ENCODE measurements at places on chromosomes 4 and X.

DNA sequence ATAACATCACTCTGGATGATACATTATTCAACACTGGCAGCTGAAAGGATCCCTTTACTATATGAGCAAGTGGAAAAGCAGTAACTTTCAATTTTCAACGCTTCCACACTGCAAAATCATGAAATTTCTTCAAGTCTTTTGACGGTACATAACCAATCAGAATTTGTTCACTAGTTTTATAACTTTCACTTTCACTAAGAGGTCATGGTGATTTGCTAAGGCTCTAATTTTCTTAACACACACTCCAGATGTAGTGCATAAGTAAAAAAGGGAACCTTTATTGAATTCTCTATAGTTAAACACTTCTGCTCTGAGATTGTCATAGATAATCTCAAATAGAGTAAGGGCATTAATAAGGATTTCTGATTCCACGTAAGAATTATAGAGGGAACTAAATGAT lies 4.1 kb downstream of the ARMCX2 start:
- no peak for DNase-seq

GRCh38 chr4:150181536-150181935 lies 103.3 kb downstream of the DCLK2 start:
- DNase-seq = no peak

DNA sequence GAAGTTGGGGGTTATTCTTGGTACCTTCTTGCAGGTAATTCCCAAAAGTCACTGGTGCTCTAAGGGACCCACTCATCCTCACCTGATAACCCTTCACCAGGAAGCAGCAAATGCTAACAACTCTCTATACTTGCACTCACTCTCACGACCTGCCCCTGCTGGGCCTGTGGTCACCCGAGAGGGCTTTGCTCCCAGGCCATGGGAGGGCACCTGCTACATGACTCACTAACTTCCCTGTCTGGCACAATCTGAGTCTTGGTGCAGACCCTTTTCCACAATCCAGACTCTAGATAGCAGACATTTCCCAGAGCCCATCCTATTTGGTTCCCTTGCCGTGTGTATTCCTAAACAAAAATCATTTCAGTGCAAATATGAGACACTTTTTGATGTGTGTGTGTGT lies 403.8 kb upstream of the FAT1 start:
- no peak for DNase-seq

DNA sequence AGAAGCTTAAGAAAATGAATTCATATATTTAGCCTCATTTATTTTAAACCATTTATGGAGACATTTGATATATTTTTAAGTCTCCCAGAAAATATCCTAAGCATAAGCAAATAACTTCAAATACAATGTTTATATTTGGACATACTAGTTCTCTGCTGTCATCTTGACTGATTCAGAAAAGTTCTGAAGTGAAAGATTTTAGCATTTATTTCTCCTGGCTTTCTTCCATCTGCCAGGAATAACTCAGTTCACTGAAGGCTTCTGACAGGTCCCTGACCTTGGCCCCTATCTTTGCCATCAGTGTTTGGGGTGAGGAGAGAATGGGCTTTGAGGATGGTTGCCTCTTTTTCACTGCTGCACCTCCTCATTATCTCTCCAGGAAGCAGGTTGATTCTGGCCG lies 115.7 kb downstream of the SLIT2 start:
- no peak for DNase-seq

DNA sequence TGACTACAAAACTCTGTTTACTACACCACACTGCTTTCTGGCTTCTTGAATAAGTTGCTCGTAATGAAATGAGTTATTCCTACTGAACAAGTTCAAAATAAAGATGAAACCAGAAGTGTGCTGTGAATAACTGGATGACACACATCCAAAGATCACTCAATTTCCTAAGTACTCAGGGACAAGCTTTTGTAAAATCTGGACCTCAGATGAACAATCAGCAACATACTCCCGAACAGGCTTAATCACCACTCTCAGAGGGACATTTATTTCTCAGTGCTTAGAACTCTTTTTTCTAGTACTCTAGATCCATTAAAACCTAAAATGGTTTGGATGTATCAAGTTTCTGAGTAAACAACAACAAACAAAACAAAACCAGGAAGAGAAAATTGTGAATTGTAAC lies 61.5 kb upstream of the EXOC1L start:
- DNase-seq = no peak

DNA sequence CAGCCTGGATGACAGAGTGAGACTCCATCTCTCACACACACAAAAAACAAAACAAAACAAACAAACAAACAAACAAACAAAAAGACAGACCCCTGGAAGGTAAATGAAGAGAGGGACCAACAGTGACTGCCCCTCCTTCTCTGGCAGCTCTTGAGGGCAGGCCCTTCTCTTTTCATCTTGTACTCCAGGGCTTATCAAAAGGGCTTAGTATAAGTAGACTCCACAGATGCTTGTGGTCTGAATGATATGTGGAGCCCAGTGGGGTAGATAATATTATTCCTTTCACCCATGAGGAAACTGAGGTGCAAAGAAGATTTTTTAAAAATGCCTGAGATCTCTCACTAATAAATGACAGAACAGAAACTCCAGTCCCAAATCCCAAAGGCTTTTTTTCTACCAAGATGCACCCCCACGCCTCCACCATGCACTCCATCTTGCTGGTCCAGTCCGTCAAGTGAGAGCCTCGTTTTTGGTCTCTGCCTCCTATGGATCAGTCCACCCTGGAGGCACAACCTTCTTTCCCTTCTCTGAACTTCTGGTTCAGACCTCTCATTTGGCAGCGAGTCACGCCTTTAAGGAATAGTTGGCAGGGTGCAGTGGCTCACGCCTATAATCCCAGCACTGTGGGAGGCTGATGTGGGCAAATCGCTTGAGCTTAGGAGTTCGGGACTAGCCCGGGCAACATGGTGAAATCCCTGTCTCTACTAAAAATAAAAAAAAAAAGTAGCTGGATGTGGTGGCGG lies 17.0 kb upstream of the CHRNA9 start:
- DNase-seq = no peak

- no peak for DNase-seq
Measured at GRCh38 chrX:132967049-132967448, 8.6 kb upstream of the HS6ST2 start.

- no peak for DNase-seq
Measured at GRCh38 chrX:20362268-20363267, 95.9 kb upstream of the RPS6KA3 start.

- no peak for DNase-seq
Measured at GRCh38 chr4:175297965-175298565, 379.9 kb downstream of the ADAM29 start.

DNA sequence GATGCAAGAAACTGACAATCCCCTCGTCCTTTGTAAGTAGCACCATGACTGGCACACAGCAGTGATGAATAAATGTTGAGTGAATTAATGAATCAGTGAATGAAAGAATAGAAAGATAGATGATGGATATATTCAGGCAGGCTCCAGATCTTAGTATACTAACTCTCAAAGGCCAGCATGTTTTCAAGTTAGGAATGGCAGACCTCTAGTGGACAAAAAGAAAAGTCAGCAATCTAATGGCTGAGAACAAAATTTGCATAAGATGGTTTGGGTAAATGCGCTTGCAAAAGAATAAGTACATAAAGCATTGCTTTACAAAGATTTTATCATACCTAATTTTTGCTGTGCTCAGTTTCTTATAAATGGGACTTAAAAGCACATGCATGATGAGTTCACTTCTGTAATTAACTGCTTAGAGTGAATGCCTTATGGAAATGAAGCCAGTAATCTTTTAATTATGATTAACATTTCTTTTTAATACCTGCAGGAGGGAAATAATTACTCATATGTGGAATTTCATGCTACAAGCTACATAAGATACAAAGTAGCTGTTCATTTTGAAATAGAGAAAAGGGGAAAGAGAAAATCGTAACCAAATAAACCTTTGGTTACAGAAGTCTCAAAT lies 126.9 kb upstream of the GPRIN3 start:
- DNase-seq = no peak

DNA sequence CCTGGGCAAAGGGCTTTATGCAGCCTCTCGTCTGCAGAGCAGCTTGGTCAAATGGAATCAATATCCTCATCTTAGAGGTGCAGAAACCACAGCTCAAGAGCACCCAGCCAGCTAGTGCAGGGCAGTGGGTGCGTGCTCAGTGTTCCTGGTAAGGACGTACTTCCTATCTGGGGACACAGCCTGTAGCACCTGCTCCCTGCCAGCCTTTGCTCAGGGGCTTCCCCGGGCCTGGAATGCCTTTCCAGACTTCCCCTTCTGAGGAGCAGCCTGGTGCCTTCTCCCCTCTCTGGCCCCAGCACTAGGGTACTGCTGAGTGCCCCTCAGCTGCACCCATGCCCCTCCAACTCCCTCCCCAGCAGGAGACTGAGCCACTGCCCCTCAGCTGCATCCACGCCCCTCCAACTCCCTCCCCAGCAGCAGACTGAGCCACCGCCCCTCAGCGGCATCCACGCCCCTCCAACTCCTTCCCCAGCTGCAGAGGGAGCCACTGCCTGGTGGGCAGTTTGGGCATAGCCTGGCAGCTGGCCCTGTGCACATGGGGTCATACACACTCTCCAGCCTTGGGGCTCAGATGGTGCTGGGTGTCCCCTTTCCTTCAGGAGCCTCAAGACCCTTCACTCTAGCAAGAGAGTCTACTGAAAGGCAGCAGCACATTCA lies 42.2 kb upstream of the AFAP1 start:
- no peak for DNase-seq

DNA sequence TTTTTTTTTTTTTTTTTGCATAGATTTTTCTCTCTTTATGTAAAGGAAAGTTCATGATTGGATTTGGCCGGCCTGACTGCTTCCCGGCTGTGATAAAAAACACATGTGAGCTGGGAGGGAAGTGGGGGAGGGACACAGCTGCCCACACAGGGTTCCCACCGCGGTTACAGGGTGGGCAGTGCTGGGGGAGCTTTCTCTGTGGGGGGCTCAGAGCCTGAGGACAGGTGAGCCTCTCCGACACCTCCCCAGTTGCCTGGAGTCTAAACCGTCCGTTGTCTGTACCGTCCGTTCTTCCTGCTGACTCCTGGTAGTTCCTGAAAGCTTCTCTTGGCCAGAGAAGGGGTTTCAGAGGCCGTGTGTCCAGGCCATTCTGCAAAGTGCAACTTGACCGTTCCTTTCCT lies 21.8 kb downstream of the SHOX start:
- DNase-seq = no peak

- no peak for DNase-seq
Measured at GRCh38 chr4:149135062-149135461, 680.6 kb downstream of the IQCM start.

- DNase-seq = no peak
Measured at GRCh38 chr4:153514001-153514526, 47.9 kb downstream of the TMEM131L start.

- DNase-seq = no peak
Measured at GRCh38 chr4:74190332-74190731, 32.4 kb downstream of the MTHFD2L start.

DNA sequence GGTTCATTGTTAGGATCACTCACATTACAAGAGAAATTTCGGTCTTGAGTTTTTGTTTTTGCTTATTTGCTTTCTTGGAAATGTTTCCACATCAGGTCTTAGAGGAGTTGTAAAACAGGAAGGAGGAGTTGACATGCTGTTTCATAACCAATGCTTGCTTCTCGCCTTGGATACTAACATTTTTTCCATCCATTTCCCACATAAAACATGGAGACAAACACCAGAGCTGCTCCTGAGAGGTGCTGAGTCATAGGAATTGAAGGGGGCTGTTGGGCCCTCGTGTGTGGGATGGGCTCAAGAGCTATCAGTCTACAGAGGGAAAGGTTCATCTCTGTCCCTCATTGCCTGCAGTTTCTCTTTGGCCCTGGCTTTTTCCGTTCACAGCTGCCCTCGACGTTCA lies 29.9 kb downstream of the TBL1X start:
- no peak for DNase-seq

GRCh38 chr4:54165438-54165837 lies 63.7 kb upstream of the PDGFRA start:
- DNase-seq = no peak

GRCh38 chr4:16745009-16745635 lies 153.3 kb downstream of the LDB2 start:
- DNase-seq = no peak

- DNase-seq = no peak
Measured at GRCh38 chrX:121569609-121570008, 522.2 kb downstream of the GLUD2 start.

DNA sequence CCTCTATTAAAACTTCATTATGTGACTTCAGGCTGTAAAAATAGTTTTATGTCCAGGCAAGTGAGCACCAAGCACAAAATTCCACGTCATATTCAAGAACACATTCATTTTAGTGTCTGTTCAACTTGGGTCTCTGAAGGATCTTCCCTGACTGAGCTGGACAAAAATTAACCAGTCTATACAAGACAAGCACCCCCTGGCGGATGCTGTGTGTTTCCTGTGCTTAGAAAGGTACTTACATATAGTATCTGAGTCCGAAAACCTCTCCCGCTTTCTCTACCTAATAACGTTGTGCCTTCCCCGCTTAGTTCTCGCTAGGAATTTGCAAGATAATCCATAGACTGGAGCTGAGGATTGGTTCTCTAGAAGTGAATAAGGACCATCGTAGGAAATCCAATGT lies 2214.5 kb upstream of the TENM3 start:
- DNase-seq = no peak

GRCh38 chrX:110847334-110847733 lies 51.7 kb upstream of the CHRDL1 start:
- DNase-seq = no peak

GRCh38 chr4:110799211-110799610 lies 176.3 kb upstream of the PITX2 start:
- no peak for DNase-seq

GRCh38 chrX:154379569-154379951 lies 465 bp downstream of the EMD start:
- no peak for DNase-seq

DNA sequence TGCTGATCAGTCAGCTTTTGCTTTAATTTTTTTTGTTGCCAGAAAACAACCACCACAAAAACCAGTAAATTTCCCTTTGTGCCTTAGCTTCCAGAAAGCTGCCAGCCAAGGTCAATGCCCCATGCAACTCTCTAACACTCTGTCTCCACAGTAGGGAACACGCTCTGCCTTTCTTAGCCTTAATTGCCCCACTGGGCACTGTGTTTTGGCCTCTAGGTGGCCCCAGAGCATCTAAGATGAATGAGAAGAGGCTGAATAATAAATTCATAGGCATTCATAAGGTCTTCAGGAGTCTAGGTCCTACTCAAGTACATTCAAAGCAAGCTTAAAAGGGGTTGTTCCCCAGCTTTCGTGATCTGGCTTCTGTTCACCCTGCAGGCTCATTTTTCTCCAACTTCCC lies 57.7 kb upstream of the PASD1 start:
- no peak for DNase-seq

DNA sequence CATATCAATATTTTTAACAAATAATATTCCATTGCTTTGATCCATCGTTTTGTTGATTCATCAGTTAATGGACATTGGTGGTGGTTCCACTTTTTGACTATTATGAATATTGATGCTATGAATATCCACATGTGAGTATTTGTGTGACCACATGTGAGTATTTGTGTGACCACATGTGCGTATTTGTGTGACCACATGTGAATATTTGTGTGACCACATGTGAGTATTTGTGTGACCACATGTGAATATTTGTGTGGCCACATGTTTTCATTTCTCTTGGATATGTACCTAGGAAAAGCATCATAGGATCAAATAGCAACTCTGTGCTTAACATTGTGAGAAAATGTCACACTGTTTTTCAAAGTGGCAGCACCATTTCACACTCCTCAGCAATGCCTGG lies 433.6 kb upstream of the FRG1 start:
- DNase-seq = no peak
